Thyroid gland (tissue), 4 donors: ENCODE measurements at places on chromosomes 11 and 22. TPM values are rescaled to one million over a fixed set of nuclear protein-coding genes. Genes with fewer than 3 reads are reported as not detected.
A peak's percentile ranks its signal among the peaks of the same experiment; 100 is the strongest.

Gene WBP2NL
- total RNA-seq: 5.1 TPM

DNA sequence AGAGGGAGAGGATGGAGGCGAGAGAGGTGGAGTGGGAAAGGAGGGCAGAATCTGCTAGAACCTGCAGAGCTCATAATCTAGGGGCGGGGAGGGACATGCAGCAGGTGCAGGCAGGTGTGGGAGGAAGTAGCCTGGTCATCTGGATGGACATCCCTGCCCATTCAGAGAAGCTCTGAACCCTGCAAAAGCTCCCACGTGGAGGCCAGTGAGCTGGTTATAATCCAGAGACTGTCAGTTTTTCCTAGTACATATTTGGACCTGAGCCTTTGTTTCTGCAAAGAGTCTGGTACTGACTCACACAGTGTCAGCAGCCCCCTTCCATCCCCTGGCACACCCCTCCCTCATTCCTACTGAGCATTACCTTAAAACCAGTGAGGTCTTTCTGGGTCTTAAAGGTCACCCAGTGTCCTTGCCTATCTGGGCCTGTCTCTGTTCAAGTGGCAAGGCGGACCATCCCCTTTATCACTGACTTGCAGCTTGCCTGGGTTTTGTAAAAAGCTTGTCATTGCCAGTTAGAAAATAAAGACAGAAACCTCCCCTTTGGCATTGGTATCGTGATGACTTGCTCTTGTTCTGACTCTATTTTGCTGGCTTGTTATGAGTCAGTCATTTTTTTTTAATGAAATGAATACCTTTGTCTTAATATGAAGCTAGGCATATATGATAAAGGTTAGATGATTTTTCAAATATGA lies 26.1 kb downstream of the PTPRJ start:
- H3K4me1 ChIP-seq: peaks cover 71% of the 10 kb centered on the region
- peak overlapping the region; percentile 32 for H3K27ac ChIP-seq
- no peaks in the 10 kb centered on the region for H3K36me3 ChIP-seq
- no peaks in the 10 kb centered on the region for H3K27me3 ChIP-seq
- DNase-seq: no peak

GRCh38 chr11:63395697-63396096 lies 26.1 kb downstream of the SLC22A9 start:
- DNase-seq: no peak
- H3K27me3 ChIP-seq: no peaks in the 10 kb centered on the region
- H3K4me3 ChIP-seq: no peak overlapping the region
- no peak overlapping the region for H3K27ac ChIP-seq
- no peaks in the 10 kb centered on the region for H3K36me3 ChIP-seq

GRCh38 chr11:77347948-77348347 lies 46.5 kb upstream of the GDPD4 start:
- no peak overlapping the region for H3K27ac ChIP-seq
- no peaks in the 10 kb centered on the region for H3K27me3 ChIP-seq
- H3K36me3 ChIP-seq: no peaks in the 10 kb centered on the region
- H3K4me1 ChIP-seq: no peaks in the 10 kb centered on the region
- H3K4me3 ChIP-seq: no peak overlapping the region
- no peak for DNase-seq

- H3K36me3 ChIP-seq: no peaks in the 10 kb centered on the region
- no peak for DNase-seq
- H3K27me3 ChIP-seq: no peaks in the 10 kb centered on the region
- no peak overlapping the region for H3K27ac ChIP-seq
Measured at GRCh38 chr22:27123880-27124279, 466.5 kb downstream of the MIAT start.

- DNase-seq: no peak
- peaks cover 4% of the 10 kb centered on the region for H3K4me1 ChIP-seq
- H3K27ac ChIP-seq: no peak overlapping the region
Measured at GRCh38 chr11:296171-297050, 2.9 kb downstream of the IFITM5 start.

Gene NTM
- total RNA-seq: 1.1 TPM

DNA sequence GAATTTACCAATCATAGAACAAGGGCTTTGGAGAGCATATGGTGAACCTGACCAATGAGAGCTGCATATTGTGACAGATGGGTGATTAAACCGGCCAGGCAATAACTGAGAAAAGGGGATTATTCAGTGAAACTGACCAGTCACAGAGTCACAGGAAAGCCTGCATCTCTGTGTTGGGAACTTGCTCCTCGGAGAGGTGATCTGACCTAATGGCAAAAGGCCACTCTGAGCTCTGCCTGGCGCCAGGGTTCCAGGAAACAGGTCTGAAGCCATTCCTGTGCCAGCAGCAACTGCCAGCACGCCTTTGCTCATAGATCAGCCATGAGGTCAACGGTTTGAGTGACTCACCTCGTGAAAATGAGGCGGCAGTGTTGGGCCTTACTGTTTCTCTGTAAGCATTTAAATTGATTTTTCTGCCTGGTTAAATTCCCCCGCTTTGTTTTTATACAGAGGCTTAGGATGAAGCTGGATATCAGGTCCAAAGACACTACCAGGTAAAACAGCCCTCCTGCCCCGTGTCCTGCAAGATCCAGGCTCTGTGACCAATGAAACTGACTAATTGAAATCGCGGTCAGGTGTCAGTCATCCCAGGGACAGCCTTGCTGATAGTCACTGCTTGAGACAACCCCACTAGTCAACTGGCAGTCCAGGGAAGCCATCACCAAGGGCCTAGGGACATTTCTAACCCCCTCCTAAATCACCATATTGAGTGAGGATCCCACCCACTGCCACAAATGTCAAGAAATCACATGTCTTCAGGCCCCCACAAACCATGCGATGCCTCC lies 35.8 kb upstream of the MYOD1 start:
- no peaks in the 10 kb centered on the region for H3K36me3 ChIP-seq
- no peaks in the 10 kb centered on the region for H3K4me1 ChIP-seq
- H3K27me3 ChIP-seq: no peaks in the 10 kb centered on the region
- no peak for DNase-seq
- H3K4me3 ChIP-seq: no peak overlapping the region
- H3K27ac ChIP-seq: no peak overlapping the region

DNA sequence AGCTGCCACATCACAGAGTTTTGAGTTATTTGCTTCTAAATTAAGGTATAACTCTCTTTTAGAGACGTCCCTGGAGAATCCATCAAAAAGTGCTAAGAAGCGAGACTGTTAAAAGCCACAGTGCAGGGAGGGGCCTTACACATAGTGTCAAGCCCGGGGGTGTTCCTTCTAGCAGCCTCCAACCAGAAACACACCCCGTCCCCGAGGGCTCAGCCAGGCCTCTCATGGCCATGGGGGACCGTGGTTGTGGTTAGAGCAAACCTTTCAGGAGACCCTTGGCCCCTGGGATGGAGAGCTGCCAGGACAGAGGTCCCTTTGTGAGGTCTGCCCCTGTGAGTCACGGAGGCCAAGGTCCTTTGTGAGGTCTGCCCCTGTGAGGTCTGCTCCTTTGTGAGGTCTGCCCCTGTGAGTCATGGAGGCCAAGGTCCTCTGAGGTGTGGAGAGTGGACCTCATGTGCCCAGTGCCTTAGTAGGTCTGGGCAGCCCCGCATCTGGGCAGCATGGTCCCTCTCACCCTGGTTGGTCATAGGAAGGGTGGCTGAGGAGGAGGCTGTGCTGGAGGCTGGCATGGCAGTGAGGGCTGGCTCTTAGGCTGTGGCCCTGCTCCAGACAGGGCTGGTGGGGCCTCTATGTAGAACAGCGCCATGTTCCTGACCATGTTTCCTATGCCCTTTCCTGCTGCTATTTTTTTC lies 5.4 kb downstream of the GNAZ start:
- H3K27ac ChIP-seq: no peak overlapping the region
- H3K27me3 ChIP-seq: no peaks in the 10 kb centered on the region
- no peak for DNase-seq
- H3K4me3 ChIP-seq: no peak overlapping the region
- peaks cover 3% of the 10 kb centered on the region for H3K4me1 ChIP-seq
- no peaks in the 10 kb centered on the region for H3K36me3 ChIP-seq

- H3K4me3 ChIP-seq: no peak overlapping the region
- DNase-seq: peak; percentile 76
- H3K27me3 ChIP-seq: no peaks in the 10 kb centered on the region
- H3K27ac ChIP-seq: no peak overlapping the region
Measured at GRCh38 chr11:10405865-10406592, 49.0 kb upstream of the AMPD3 start.

- H3K27me3 ChIP-seq: no peaks in the 10 kb centered on the region
- no peak overlapping the region for H3K4me3 ChIP-seq
- no peak for DNase-seq
- no peaks in the 10 kb centered on the region for H3K4me1 ChIP-seq
- no peak overlapping the region for H3K27ac ChIP-seq
Measured at GRCh38 chr11:32244453-32244852, 153.6 kb downstream of the RCN1 start.

Gene PGA3
- 7.9 TPM for total RNA-seq

Gene SHANK3
- total RNA-seq: 14.2 TPM

Gene YPEL4
- total RNA-seq: not detected

GRCh38 chr11:27231530-27231929 lies 131.5 kb downstream of the CCDC34 start:
- no peaks in the 10 kb centered on the region for H3K27me3 ChIP-seq
- H3K36me3 ChIP-seq: no peaks in the 10 kb centered on the region
- peaks cover 18% of the 10 kb centered on the region for H3K4me1 ChIP-seq
- no peak overlapping the region for H3K4me3 ChIP-seq

DNA sequence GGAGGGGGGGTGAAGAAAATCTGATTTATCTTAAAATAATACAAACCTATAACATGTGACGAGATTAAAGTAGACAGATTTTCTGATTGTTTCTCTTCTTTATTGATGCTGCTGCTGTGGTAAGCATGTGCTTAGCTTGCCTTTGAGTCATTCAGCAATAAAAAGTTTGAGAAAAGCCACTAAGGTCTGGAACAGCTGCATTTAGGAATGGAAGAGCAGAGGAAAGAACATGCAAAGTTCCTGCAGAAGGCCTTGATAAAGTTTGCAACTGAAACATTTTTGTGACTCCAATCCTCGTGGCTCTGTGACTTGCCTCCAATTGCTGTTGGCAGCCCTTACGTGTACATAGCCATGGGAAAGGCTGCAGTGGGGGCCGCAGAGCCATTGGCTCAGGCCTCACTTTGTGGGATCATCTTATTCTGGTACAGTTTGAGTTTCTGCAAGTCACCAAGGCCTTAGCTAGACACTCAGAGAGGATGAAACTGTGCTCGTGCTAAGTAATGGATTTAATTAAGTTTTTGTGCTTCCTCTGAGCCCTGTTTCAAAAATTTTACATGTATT lies 370.2 kb downstream of the AASDHPPT start:
- H3K36me3 ChIP-seq: no peaks in the 10 kb centered on the region
- no peak overlapping the region for H3K27ac ChIP-seq
- no peaks in the 10 kb centered on the region for H3K27me3 ChIP-seq
- H3K4me3 ChIP-seq: no peak overlapping the region

Gene OR6T1
- not detected for total RNA-seq

Gene GLYAT
- not detected for total RNA-seq

Gene FOSL1
- total RNA-seq: 1.6 TPM

GRCh38 chr11:8810540-8811301 lies 100.3 kb upstream of the AKIP1 start:
- H3K36me3 ChIP-seq: no peaks in the 10 kb centered on the region
- peaks cover 78% of the 10 kb centered on the region for H3K4me1 ChIP-seq
- peak; percentile 86 for DNase-seq
- no peaks in the 10 kb centered on the region for H3K27me3 ChIP-seq
- H3K27ac ChIP-seq: peak overlapping the region; percentile 93
- peak overlapping the region; percentile 49 for H3K4me3 ChIP-seq

- no peak overlapping the region for H3K4me3 ChIP-seq
- no peak for DNase-seq
- no peak overlapping the region for H3K27ac ChIP-seq
- peaks cover 9% of the 10 kb centered on the region for H3K4me1 ChIP-seq
Measured at GRCh38 chr11:2933375-2934020, 4.3 kb upstream of the PHLDA2 start.

DNA sequence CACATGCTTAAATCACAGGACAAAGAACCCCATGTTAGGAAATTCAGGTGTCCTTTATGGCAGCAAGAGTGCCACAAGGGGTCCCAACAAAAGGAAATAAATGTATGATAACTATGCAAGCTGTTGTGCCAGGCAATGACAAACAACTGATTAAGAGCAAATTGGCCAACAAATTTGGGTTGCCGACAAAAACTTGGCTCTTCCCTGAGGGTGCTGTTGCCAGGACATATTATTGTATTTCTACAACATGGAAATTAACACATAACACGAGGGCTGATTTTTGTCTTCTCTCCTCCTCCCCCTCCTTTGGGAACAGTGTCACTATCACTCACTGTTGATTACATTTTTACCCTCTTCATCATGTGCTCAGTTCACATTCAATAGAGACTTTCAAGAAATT lies 56.0 kb downstream of the LRRC4C start:
- no peak for DNase-seq
- no peak overlapping the region for H3K27ac ChIP-seq
- no peaks in the 10 kb centered on the region for H3K36me3 ChIP-seq
- peaks cover 10% of the 10 kb centered on the region for H3K4me1 ChIP-seq
- H3K27me3 ChIP-seq: no peaks in the 10 kb centered on the region

Gene INSC
- total RNA-seq: 0.54 TPM

DNA sequence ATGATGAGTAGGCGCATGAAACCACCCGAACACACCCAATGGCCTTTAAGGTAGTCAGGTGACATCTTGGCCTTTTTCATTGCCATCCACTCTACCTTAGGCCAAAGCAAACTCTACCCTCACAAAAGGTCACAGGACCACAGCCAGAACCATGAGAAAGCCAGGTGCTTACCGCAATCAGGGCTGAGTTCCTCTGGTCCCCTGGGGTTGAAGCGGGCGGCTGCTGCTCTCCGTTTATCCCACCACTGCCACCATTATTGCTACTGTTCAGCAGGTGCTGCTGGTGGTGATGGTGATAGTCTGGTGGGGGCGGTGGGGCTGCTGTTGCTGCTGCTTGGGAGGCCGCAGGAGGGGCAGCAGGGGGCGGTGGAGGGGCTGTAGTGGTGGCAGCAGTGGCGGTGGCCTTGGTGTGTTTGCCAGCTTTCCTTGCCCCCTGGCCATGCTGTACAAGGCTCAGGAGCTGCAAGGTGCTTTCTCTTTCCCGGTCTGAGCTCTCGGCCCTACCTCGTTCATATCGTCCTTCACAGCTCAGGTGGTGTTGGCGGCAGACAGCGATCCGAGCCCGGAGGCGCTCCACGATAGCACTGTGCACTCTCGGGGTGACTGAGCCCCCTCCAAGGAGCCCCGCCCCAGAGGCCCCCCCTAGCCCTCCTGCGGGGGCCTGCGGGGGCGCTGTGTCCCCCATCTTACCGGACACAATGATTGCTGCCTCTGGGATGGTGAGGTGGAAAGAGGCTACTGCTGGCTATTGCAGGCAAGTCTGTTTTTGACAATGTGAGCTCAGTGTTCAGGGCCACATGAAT lies 1.6 kb downstream of the MAML2 start:
- no peaks in the 10 kb centered on the region for H3K27me3 ChIP-seq
- H3K4me1 ChIP-seq: peaks cover 46% of the 10 kb centered on the region
- peak overlapping the region; percentile 94 for H3K4me3 ChIP-seq
